ENCODE measurements at places on chromosomes 11 and 22.

GRCh38 chr11:10265936-10266335, 28.1 kb downstream of the SBF2 start:
- no peak for DNase-seq

DNA sequence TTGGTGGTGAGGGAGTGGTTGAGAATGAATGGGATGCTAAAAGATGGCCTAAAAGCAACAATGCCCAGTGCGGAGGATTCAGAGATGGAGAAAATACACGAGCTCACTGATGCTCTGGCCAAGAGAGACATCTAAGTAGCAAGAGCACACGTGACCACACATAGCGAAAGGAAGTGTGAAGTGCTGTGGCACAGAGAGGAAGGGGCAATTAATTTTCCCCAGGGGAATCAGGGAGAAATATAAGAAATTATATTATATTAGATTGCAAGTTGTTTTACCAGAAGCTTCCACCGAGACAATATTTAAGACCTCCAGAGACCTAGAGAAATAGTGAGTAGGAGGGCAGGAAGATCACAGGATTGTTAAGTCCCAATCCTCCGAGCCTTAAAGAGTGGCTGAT, 80.6 kb downstream of the RCN1 start:
- no peak for DNase-seq

GRCh38 chr11:15276621-15277020, 161.9 kb downstream of the INSC start:
- DNase-seq = no peak

DNA sequence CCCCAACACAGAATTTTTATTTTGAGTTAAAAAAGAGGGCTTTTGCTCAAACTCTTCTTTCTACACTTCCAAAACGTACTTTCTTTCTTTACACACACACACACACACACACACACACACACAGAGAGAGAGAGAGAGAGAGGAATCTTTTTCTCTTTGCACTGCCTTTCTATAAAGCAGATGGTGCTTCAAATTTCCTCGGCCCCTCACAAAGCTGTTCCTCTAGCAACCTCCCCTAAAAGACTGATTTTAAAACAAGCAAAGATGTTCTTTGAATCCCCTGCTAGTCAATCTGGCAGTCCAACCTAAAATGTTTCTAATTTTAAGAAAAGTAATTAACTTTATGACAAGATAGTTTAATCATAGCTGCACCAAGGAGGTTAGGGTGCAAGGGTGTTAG, 2.7 kb upstream of the ANO3 start:
- no peak for DNase-seq

- DNase-seq = no peak
These were observed 359.3 kb downstream of the TENM4 start for GRCh38 chr11:79081471-79082031.

DNA sequence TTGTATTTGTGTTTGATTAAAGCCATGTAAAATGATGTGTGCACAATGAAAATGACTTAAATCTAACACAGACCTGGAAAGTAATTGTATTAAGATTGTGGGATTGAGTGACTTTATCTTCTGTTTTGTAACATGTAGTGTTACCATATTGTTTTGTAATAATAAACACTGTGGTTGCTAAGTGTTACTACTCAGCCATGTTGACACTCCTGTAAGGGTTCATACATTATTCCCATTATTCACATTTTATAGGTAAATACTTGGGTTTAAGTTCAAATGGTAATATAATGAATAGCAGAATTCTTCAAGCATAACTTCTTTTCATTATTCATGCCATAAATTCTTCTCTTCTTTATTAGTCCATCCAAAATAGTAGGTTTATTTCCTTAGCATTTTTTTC, 69.0 kb downstream of the ZC3H12C start:
- no peak for DNase-seq

- DNase-seq = no peak
These were observed 19.3 kb upstream of the ST3GAL4 start for GRCh38 chr11:126336138-126336541.

GRCh38 chr11:70247710-70248072, 22.8 kb upstream of the PPFIA1 start:
- DNase-seq = no peak

DNA sequence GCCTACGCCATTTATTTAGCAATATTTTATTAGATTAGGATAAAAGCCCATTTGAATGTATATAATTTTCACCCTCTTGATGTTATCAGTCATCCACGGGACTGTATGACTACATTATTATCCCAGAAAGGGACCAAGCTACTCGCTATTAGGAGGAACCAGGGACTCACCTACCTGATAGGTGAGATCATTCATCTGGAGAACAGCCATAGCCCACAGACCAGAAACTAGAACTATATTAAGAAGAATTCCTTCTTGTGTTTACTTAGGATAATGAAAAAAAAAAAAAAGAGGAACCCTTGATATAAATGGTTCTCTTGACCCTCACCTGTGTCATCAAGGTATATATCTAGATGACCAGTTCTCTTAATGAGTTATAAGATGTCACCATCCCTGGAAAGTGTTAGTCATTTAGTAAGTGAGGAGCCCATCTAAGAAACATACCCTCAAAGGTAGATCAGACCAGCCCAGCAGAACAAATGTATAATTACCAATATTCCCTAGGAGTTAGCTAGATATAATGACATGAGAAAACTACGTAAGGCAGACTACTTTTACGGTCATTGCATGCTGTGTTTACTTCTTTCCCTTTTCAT, 8.0 kb downstream of the SIK3 start:
- DNase-seq = no peak

DNA sequence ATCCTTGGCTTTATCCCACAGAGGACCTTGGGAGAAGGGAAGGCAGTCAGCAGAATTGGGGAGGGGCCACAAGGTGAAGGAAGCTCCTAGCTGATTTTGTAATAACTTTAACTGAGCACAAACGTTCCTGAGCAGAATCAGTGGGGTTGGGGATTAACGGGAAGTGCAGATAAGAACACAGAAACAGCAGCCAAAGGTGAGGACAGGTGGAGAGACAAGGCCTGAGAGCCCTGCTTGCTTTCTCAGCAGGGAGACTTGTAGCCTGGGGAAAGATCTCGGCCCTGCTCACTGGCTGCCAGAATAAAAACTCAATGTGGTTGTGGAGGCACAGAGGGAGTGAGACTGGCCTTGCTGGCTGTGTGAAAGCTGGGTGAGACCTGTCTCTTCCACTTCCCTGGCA, 265.2 kb upstream of the FAT3 start:
- DNase-seq = no peak

- DNase-seq = no peak
These were observed 134.5 kb downstream of the PLEKHA7 start for GRCh38 chr11:16879690-16880089.

- no peak for DNase-seq
These were observed 380.7 kb downstream of the MN1 start for GRCh38 chr22:27420817-27421361.

GRCh38 chr11:16133867-16134266, 222.5 kb downstream of the SOX6 start:
- no peak for DNase-seq

- no peak for DNase-seq
These were observed 47.8 kb upstream of the ALX4 start for GRCh38 chr11:44357711-44358110.

DNA sequence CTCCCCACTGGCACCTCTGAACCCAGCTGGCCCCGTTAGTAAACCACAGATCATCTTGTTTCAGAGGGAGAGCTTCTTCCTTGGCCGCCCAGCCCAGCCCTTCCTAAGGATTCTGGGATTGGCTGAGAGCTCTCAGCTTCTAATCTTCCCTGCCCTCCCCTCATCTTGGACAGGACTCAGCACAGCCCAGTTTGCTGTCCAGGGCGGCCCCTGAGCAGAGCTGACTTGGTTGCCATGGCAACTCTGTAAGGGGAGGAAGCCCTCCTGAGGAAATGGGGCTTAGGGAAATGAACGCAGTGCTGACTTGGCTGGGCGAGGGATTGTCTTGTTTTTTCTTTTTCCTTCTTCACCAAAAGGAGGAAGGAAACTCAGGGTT, 4.6 kb downstream of the APOL4 start:
- DNase-seq = no peak

DNA sequence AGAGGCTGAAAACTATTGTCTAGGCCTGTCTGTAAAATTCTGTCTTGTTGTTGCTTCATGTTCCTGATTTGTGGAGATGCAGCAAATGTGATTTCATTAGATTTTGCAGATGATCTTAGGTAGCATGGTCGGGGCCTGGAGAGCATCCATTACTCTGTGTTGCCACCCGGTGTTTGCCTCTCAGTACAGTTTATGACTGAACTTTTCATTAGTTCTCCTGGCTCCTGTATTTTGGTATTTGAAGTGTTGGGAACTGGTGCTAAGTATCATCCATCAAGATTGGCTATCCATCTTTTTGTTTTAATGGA, 7.7 kb downstream of the YWHAH start:
- DNase-seq = no peak

DNA sequence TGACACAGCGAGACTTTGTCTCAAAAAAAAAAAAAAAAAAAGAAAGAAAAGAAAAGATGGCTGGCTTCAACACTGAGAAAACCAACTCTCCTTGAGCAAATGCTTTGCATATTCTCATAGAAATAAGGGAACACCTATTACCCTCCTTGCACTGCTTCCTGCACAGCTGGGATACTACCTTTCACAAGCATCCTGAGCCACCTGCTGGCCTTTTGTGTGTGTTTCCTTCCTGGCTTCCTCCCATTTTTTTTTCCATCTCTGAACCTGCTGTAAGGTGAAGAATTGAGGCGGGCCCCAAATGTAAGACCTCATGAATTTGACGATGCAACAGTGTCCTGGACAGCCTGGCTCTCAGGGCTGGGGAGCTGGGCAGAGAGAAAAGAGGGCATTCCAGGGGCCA, 1.9 kb upstream of the RFPL3 start:
- DNase-seq = no peak

GRCh38 chr22:44372611-44373010, 59.9 kb upstream of the SHISAL1 start:
- DNase-seq = no peak

GRCh38 chr22:49183826-49184216, 643.9 kb downstream of the BRD1 start:
- no peak for DNase-seq

- DNase-seq = no peak
These were observed 22.8 kb downstream of the PPARA start for GRCh38 chr22:46173152-46173551.

DNA sequence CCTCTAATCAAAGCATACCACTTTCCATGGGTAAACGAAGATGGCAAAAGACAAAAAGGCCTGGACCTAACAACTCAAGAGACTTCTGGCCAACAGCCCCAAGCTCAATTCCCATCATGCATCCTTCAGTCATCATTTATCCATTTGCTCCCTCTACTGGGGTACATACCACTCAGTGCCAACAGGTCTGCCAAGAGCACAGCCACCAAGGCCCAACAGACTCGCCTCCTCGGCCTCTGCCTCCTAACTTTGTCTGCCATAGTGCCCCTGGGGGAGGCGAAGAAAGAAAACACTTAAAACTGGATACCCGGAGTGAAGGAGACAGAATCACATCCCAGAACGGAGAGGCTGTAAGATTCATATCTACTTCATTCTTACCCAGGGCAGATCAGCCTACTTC, 1.1 kb downstream of the HYOU1 start:
- DNase-seq = no peak

DNA sequence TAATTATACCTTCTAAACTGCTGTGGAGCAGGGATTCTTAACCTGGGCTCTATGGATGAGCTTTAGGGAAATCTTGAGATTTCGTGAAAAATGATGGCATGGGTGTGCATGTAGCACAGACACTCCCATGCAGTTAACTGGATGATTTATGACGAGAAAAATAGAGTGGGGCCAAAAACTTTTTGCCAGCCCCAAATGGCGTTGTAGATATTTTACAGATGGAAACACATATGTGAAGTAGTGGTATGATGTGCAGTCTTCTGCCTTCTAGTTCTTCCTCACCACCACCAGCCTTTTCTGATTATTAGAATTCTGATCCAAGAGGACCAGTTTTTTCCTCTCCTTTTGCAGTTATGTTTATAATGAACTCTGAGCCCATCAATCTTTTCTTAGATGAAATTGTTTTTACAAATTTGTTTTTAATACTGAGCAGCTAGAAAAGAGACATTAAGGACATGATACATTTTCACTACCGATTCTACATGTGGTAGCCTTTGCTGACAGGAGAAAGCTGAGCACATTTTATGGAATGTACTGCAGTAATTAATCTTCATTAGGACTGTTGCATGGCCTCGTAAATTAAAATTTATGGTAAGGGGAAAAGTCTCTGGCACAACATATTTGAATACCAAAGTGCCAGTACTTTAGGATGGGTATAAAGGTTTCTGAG, 261.4 kb downstream of the DDX10 start:
- no peak for DNase-seq

DNA sequence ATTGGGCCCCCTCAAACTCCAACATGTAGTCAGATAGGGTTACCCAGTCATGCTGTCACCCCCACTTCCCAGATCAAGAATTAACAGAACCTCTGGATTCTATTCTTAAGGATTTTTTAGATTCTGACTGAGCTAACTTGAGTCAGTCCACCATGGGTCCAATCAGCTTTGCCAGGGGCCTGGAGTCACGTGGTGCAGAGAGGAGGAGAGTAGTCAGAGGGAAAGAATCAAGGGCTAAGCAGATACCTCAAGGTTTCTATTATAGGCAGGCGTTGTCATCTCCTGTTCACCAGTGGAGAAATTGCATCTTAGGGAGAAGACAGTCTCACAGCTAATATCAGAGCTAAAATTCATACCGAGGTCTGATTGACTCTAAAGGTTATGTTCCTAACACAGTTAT, 28.2 kb downstream of the FZD4 start:
- DNase-seq = no peak
